ENCODE measurements at places on chromosomes 1 and 21.

GRCh38 chr1:87108228-87108627, 193.8 kb downstream of the HS2ST1 start:
- no peak for DNase-seq

DNA sequence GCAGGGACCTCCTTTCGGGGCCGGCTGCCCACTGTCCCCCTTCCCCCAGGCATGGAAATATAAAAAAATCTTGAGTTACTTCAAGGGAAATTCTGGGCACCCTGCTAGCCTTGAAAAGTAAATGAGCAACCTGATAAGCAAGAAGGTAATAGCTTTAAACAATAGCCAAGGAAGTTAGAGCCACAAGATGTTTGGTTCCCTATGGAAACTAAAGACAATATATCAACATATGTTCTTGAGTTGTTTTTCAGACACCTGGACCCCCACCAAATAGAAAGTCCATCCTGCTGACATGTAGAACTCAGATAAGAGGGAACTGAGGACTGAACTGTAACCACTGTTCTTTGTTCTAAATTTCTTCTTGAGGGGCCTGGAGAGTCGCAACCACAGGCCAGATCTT, 19.3 kb upstream of the SLC35A3 start:
- DNase-seq = no peak

- no peak for DNase-seq
Measured at GRCh38 chr1:95183952-95184351, 50.1 kb upstream of the RWDD3 start.

DNA sequence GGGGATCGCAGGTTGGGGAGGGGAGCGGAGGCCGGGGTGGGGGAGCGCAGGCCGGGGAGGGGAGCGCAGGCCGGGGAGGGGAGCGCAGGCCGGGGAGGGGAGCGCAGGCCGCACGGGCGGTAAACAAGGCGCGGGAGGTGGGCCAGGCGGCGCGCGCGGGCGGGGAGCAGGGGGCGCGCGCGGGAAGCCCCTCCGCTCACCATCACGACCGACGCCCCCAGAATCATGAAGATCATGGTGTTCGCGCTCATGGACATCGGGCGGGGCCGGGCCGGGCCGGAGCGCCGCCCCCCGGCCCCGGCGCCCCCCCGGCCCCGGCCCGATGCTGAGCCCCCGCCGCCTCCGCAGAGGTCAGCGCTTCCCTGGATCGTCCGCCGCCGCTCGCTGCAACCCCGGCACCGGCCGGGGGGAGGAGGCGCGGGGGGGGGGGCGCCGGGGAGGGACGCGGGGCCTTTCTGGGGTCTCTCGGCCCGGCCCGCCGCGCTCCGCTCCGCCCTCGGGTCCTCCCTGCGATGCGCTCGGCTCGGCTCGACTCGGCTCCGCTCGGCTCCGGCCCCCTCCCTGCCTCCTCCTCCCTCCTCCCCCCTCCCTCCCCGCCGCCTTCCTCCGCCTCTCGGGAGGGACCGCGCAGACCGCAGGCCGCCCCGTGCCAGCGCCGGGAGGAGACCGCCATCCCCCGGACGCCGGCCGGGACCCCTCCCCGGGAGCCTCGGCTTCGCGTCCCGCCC, at the start of gene TMEM240:
TMEM240 (minus strand) TSS at position 535 of the 728 bp plus-strand sequence; CDS start at position 257, 278 bp downstream.
- no peak for DNase-seq

- DNase-seq = no peak
Measured at GRCh38 chr1:55140137-55140536, 75.0 kb downstream of the USP24 start.

DNA sequence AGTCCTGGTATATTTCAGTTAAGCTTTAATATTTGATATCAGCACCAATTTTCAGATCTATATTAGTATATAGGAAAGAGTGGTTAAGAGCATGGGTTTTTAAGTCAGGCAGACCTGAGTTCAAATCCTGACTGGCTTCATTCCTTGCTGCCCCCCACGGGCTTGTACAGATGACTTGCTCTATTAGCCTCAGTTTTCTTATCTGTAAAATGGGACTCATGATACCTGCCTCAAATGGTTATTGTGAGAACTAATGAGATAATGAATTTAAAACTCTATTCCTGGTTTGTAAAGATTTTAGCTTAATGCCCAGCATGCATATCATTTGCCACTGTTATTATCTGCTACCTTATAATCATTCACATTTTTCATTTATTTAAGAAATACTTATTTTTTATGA, 264.5 kb downstream of the RPS6KC1 start:
- DNase-seq = no peak

- DNase-seq = peak; percentile 62
Measured at GRCh38 chr1:221435504-221435904, 306.4 kb downstream of the DUSP10 start.

DNA sequence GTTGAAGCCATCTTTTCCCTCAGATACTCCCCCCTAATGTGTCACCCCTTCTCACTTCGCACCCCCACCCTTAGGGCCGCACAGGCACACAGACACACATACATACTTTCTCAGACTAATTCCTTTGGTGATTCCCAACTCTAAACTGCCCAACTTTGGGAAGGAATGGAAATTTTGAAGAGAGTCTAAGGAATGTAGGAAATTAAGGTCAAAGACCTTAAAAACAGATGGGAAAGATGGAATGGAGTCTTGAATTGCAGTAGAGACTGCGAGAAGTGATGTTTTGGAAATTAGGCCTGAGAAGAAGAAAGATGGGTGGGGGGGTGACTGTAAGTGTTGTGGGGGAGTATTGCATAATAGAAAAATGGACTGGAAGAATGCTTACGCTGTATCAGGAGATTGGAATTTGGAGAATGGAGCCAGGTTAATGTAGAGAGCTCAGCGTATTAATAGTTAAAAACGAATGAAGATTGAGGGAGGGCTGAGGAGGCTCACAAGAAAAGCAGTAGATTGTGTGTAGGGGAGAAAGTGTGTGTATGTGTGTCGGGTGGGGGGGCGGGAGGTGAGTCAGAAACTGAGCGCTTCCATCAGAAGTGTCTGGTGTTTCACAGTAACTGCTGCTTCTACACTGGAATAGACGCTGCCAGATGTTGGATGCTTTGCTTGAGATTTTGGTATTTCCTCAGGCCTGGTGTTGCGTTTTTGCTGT, 1.7 kb downstream of the PIP5K1A start:
- DNase-seq = no peak

GRCh38 chr21:35050348-35051286, 1.5 kb upstream of the RUNX1 start:
- DNase-seq = no peak

DNA sequence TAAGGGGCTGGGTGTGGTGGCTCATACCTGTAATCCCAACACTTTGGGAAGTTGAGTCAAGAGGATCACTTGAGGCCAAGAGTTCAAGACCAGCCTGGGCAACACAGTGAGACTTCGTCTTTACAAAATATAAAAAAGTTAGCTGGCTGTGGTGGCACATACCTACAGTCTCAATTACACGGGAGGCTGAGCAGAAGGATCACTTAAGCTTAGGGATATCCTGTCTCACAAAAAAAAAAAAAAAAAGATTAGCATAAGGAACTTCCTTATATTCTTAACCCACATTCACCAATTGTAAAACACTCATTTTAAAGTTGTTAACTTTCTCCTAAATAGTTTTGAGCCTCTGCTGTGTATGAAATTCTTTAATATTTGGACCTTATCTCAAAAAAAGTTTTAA, 53.1 kb downstream of the ABCD3 start:
- DNase-seq = no peak

GRCh38 chr1:77614037-77614436, 68.4 kb downstream of the ZZZ3 start:
- no peak for DNase-seq

GRCh38 chr1:205229916-205230700, 2.4 kb downstream of the TMCC2 start:
- DNase-seq = no peak

GRCh38 chr1:19232524-19232846, 18.8 kb downstream of the EMC1 start:
- DNase-seq = peak; percentile 14

All from NCI-H446 treated with DMSO at 0.1 percent for 48 hours (cell line).